ENCODE measurements at places on chromosomes 7 and 10.
A peak's percentile ranks its signal among the peaks of the same experiment; 100 is the strongest.

GRCh38 chr10:44976352-44977198, 2.0 kb downstream of the DEPP1 start:
- no peak for DNase-seq

DNA sequence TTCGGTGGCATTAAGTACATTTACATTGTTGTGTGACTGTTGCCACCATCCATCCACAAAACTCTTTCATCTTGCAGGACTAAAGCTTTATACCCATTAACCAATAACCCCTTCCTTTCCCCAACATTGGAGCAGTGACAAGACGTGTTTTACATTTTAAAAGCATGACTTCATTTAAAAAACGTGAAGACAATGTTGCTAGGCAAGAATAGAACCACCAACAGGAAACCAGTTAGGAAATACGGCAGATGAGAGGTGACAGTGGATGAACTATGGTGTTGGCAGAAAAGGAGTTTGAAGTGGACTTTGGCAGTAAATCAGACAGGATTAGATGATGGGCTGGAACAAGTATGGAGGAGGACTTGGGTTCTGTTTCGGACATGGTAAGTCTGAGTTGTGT, 17.0 kb downstream of the TMEM236 start:
- DNase-seq: no peak

DNA sequence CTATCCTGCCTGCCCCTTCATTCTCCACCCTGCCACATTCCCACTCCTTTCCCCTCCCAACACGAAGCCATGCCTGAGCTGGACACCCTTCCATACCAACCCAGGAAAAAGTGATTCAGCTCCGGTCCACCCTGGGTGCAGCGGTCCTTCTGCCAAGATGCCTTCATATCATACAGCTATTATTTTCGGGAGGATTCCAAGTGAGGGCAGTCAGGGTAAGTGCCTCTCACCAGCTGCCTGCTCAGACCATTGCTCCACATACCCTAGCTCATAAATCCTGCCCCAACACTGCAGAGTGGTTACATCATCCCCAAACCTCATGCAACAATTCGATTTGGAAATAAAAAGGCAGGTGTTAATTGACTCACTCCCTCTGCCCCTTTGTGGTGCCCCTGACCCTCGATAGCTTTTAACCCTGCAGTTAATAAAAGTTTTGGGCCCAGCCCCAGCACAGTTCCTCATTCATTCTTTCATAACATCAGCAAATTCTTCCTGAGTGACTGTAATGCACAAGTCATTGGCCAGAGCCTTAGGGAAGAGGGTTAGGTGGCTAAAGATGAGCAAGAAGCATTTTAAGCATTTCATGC, 42.6 kb downstream of the ZNF503 start:
- no peak for DNase-seq

- no peak for DNase-seq
Observed at GRCh38 chr10:2120746-2121145, 383.4 kb upstream of the ADARB2 start.

DNA sequence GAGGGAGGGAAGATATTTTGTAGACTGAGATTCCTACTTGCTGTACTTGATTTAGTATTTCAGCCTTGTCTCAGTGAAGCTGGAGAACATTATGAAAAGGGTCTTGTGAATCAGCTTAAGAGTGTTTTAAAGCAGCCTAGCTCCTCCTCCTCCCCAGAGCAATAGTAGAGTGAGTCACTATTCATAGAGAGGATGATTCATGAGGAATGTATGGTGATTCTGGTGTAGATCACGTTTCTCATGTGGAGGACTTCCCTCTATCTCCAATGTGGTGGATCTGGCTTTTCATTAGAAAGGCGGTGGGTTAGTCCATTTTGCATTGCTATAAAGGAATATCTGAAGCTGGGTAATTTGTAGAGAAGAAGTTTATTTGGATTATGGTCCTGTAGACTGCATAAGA, 340.1 kb upstream of the CHRM2 start:
- DNase-seq: no peak

DNA sequence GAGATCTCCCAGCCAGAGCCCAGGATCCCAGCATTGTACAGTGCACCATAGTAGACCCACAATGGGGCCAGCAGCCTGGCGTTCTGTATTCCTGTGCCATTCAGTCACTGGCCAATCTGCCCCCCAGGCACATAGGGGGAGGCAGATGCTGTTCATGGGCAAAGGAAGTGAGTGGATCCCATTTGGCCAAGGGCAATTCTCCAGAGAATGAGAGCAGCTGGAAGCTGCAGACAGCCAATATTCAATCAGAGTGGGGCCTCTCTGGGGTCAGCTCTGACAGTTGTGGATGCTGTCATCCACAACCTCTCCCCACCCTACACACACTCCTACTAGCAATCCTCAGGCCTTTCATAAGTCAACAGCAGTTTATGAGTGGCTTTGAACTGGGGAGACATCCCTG, 17.5 kb downstream of the STEAP1B start:
- DNase-seq: no peak

GRCh38 chr10:128064108-128064969, 61.9 kb downstream of the MKI67 start:
- DNase-seq: peak; percentile 52

DNA sequence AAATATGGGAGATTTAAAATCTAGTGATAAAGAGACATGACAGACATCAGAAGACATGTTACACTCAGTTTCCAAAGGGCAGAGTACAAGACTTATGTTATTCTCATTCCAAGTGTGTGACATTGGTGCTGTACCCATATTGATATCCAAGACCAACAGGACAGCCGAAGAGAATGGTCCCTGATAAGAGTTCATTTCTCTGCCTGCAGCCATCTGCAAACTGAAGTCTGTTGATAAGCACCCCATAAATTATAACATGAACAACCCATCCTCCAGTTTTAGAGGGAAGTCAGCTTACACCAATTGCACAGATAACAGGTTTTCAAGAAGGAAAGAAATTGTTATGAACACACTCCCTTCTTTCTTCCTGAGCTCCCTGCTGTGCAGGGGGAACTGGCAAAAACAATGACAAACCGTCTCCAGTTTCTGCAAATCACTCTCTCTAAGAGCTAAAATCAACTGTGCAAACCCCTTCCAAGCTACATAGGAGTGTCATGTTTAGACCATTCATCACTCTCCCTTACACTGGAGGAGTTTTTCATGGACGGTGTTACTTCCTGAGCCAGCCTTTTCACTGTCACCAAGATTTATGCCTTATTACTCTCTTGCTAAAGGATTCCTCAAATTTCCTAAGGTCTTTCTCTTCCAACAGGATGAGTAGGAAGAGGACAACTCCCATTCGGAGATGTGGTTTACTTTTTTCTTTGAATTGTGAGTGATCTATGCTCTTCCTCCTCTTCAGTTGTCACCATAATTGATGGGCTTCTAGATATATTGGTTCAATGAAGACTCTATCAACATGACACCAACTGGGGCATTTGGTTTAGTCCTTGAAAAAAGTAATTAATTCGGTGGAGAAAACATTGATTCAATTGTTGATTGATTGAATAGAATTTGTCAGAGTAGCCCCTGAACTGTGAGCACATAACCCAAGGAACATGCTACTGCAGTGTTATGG, 80.3 kb upstream of the FAM171A1 start:
- DNase-seq: no peak

GRCh38 chr10:131747791-131748190, 153.0 kb upstream of the PPP2R2D start:
- DNase-seq: no peak

DNA sequence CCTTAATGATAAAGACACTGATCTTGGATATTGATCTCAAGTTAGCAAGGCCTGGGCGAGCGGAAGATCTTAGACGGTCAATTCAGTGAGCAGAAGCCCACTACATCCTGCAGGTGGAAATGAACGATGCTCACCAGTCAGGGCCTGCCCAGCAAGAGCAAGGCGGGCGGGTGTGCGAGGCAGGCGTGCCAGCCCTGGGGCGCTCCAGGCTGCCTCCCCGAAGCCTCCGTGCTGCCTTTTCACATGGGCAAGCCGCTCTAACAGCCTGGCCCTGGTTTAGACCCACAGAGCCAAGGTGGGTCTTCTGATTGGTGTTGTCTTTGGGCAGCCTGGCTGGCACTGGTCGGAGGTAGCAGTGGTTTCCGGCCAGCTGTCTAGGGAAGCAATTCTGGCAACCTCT, 475.1 kb upstream of the FOXK1 start:
- DNase-seq: no peak

DNA sequence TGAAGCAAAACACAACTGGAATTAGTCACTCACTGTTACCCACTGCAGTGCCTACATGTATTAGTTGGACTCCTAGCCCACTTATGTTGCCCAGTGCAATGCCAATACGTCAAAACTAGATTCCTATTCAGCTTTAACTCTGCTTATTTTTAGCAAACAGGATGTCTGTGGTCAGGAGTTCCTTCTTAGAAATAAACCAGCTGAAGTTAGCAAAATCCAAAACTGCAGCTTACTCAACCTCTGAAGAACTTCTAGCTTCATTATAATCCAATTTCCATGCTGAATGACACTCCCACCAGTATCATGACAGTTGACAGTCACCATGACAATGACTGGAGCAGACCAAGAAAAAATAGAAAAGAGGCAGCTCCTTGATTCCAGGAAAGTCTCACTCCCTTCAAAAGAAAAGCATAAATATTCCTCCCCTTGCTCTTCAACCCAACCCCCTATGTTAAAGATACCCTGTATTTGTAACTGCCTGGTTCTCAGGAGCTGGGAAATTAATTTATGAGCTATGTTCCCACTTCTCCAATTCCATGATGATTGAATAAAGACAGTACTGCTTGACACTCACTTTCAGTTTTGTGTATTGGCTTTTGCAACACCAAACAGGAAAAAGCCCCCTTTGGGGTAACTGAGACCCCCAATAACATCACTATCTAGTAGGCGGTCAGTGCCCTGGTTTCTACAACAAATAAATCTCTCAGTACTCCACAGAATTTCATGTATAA, 327.4 kb downstream of the SORCS1 start:
- no peak for DNase-seq

- no peak for DNase-seq
Observed at GRCh38 chr7:108421720-108422331, 34.4 kb downstream of the NRCAM start.

GRCh38 chr10:18313626-18314025, 173.4 kb downstream of the CACNB2 start:
- no peak for DNase-seq

- DNase-seq: peak; percentile 34
Observed at GRCh38 chr7:101940830-101941229, 123.4 kb downstream of the CUX1 start.

DNA sequence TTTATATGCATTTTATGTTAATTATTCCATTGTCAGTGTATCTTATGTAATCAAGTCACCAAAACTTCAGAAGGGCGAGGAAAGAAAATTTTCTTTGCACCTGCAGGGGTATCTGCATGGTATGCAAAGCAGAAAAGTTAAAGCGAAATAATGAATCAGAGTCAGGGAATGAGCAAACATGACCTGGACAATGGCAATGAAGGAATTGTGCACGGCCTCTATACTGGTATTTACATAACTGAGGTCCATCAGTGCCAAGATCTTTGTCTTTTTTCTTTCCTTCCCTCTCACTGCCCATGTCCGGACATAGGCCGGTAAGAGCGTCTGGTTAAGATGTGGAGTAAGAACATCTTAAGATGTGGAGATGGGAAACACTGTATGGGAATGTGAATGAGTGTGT, 14.4 kb upstream of the AKR1C3 start:
- no peak for DNase-seq

DNA sequence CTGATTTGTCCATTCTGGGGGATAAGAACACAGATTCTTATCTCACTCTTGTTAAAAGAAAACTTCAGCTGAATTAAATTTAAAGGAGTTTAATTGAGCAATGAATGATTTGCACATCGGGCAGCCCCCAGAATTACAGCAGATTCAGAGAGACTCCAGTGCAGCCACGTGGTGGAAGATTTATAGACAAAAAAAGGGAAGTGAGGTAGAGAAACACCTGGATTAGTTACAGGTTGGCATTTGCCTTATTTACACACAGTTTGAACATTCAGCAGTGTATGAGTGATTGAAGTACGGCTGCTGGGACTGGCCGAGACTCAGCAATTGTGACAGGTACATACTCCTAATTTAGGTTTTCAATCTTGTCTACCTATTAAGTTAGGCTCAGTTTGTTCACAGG, 46.5 kb upstream of the FAM20C start:
- no peak for DNase-seq

DNA sequence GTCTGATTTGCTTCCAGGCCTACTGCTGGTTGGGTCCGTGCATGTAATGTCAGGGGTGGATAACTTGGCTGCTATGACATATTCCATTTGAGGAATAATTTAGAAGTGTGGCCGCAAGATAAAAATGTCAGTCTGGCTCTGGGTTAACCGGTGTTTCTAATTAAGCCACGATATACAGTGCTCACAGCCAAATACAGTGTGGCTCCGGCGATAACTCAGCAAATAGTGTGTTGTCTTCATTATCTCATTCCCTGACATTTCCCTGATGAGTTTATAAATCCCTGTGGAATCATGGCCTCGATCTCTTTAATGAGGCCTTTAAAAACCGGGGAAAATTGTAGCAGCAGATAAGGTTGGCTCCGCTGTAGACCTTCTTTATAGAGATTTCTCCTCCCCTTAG, 1125.0 kb downstream of the TYW1 start:
- DNase-seq: no peak

GRCh38 chr7:45048748-45049147, 40.0 kb downstream of the NACAD start:
- DNase-seq: no peak

GRCh38 chr10:97475936-97476594, 22.2 kb downstream of the MMS19 start:
- no peak for DNase-seq

- DNase-seq: peak; percentile 41
Observed at GRCh38 chr7:27235387-27236311, 7.0 kb upstream of the EVX1 start.

- no peak for DNase-seq
Observed at GRCh38 chr7:39616138-39616537, 7.2 kb upstream of the RALA start.

GRCh38 chr10:86264481-86265231, 101.9 kb downstream of the GRID1 start:
- DNase-seq: no peak

GRCh38 chr10:66045859-66046258, 880.0 kb upstream of the LRRTM3 start:
- DNase-seq: no peak

GRCh38 chr7:123602648-123603047, 1.0 kb downstream of the ASB15 start:
- DNase-seq: no peak

- no peak for DNase-seq
Observed at GRCh38 chr10:45501791-45502190, 127.8 kb downstream of the ALOX5 start.

DNA sequence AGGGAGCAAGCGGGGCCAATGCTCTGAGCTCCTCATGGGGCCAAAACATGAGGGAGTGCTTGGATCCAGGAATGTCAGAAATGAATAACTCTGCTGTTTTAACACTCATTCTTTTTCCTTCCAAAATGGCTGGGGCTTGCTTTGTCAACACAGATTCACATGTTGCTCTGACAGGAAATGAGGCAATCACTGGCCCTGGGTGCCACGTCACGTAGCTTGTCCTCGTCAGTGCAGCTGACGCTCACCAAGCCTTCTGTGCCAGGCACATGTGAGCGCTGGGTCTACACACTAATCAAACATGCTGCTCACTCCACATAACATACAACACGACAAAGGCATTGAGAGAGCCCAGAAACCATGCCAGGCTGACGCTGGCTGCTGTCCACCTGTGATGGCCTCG, 198.9 kb downstream of the WDR37 start:
- no peak for DNase-seq

All from heart right ventricle (tissue), 16 donors.